ENCODE measurements at places on chromosomes 13 and 19.
A peak's percentile ranks its signal among the peaks of the same experiment; 100 is the strongest.

GRCh38 chr13:102707467-102707866, 12.6 kb upstream of the METTL21C start:
- DNase-seq: no peak

GRCh38 chr19:17948931-17949930, 16.4 kb downstream of the CCDC124 start:
- DNase-seq: no peak

DNA sequence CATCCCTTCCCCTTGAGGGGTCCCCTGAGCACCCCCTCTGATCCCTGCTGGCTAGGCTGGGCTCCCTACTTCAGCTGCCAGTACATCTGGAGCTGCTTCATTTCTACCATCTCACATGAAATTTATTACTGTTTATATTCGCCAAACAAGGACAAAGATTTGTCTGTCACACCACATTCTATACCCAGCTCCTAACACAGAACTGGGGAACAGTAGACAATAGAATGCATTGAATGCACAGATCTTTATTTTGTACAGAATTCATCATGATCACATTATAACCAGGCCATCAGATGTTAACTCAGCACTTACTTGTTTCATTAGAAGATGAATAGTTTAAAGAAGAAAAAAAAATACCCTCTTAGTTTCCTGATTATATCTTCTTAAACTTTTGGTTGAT, 159.4 kb downstream of the KLF5 start:
- DNase-seq: no peak

- DNase-seq: peak; percentile 18
Measured at GRCh38 chr13:60431108-60431700, 34.2 kb downstream of the TDRD3 start.

DNA sequence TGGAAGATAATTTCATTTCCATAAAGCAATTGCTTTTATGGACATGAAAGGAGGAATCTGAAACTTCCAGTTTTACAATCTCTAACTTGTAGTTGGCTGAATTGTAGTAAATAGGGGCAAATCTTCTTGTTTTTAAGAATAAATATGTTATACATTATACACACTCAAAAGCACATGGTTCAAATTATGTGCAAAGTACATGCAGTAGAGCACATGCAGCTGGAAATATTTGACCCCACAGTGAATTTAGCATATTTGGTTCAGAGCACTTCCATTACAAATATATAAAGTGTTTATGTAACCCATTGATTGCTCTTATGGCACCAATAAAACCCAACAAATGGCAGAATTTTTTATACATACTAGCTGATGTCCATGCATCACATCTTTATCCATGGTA, 180.5 kb downstream of the IRS2 start:
- DNase-seq: no peak

DNA sequence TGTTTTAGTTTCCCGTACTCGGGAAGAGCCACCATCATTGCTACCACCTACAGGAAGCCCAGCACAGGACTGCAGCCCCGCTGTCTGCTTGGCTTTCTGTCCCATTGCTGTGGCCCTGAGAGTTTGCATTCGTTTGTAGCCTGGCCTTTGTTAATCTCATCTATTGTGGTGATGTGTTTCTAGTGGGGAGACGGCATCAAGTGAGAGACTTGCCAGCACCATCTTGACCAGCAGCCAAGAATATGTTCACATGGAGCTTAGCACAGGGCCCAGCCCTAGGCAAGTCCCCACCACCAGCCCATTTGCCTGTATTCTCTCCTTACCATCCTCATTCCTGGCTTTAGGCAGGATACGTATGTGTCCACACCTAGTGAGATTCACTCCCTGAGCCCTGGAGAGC, 17.3 kb upstream of the OVOL3 start:
- no peak for DNase-seq

GRCh38 chr13:91166714-91167511, 180.6 kb upstream of the MIR17HG start:
- DNase-seq: no peak

DNA sequence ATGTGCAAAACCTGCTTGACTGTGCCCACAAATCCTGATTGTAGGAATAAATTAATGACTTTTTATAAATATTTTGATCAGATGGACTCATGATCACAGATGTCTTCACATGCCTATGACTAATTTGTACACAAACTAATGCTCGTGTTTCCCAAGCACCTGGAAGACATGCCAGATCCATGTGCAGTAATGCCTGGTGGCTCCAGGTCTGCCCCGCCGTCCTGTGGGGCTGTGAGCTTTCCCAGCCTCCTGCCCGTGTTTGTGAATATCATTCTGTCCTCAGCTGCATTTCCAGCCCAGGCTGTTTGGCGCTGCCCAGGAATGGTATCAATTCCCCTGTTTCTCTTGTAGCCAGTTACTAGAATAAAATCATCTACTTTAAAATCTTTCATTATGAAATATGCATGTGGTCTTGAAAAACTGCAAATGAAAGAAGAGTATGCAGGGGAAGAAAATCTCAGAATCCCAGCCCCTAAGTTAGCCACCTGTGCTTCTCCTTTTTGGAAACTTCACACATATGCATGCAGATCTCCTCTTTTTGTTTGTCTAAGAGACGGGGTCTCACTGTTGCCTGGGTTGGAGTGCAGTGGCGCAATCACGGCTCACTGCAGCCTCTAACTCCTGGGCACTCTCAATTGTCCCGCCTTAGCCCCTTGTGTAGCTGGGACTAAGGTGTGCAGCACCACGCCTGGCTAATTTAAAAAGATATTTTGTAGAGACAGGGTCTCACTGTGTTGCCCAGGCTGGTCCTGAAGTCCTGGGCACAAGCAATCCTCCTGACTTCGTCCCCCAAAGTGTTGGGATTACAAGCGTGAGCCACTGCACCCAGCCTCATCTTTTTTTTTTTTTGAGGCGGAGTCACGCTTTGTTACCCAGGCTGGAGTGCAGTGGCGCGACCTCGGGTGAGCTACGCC, 6.2 kb downstream of the RPL28 start:
- no peak for DNase-seq

GRCh38 chr19:33734913-33735312, 61.8 kb upstream of the KCTD15 start:
- DNase-seq: no peak

DNA sequence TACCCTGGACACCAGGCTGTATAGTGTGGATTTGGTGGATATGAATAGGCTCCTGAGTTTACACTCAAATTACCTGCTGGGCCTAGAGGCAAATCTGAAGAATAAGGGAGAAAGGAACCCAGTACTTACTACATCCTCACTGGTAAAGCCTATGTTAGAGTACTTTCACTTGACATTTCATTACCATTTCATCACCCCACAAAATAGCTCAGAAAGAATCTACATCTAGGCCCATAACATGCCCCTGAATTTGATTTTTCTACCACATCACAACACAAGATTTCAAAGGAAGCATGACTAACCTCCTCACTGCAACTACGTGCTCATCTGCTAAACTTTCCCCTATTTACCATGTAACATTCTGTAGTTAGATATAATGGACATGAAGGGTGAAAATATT, 43.3 kb downstream of the VWA8 start:
- DNase-seq: no peak

DNA sequence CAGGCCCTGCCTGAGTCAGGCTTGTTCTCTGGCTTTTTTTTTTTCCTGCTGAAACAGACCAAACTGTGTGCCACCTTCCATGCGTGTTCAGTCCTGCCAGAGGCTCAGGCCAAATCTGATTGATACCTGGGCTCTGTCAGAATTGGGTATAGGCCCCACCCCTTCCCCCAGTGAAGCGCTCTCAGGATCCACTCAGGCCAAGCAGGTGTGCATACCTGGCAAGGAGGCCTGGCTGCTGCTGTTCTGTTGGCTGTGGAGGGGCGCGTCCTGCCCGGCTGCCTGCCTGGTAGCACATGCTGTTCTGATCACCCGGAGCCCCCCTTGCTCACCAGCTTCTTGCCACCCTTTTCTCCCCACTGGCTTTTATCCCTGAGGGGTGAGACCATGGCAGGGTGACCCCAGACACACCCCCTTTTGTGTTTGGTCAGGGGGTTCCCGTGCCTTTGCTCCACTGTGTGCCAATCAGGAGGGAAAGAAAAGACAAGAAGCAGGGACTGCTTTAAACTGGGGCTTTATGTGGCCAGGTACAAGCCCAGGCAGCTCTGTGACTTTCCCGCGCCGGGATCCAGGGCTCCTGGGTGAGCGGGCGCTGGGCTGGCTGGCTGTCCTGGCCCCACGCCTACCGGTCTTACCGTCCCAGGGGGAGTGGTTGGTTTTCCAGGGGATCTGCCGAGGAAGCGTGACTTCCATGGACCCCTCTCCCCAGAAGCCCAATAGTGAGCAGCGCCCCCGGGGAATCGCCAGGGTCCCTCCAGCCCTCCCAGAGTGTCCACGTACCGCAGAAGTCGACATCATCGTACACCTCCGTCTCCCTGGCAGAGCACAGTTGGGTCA, 12.7 kb downstream of the PRAM1 start:
- no peak for DNase-seq

DNA sequence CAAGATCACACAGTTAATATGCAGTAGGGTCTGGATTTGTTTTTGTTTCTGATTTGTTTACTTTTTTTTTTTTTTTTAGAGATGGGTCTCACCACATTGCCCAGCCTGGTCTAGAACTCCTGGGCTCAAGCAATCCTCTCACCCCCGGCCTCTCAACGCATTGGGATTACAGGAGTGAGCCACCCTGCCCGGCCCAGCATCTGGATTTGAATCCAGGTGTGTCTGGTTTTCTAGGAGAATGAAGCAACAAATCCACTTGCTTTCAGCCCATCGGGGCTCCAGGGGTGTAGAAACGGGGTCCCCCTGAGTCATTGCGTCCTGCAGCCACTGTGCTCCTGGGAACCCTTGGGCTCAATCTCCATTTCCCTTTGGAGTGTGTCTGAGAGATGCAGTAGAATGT, 6.6 kb downstream of the CACNG8 start:
- no peak for DNase-seq

DNA sequence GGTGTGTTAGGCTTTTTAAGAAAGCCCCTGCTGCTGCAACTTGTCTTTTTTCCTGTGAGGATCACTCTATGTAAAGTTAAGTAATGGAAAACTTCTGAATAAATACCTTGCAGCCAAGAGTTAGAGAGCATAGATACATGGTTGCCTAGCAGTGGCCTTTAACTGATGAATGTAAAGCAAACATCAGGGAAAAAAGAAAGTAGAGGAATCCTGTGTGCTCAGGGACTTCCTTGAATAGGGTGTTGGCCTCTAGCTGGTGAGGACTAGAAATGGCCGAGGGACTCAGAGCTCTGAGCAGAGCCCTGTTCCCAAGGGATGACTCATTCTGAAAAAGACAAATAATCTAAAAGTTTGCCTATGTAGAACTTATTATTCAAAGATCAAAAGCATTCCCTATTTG, 135.7 kb downstream of the MIPEP start:
- DNase-seq: no peak

DNA sequence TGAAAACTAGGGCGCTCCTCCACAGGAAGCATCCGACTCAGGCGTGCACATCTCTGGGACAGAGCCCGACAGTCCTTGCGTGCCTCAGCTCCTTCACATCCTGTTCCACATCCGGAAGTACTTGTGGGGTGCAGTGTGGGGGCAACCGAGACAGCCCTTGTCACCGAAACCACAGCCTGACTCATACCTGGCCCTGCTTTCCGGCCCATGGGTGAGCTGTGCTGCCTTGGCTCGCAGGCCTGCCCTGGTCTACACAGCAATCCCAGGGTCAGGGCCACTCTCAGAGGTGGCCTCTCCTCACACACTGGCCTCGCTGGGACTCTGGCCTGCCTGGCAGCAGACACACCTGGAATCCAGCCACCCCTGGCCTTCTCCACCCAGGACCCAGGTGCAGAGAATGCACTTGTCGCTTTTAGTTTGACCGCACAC, 100.4 kb downstream of the STK24 start:
- no peak for DNase-seq

GRCh38 chr19:47152205-47152604, 21.6 kb downstream of the SAE1 start:
- DNase-seq: no peak

DNA sequence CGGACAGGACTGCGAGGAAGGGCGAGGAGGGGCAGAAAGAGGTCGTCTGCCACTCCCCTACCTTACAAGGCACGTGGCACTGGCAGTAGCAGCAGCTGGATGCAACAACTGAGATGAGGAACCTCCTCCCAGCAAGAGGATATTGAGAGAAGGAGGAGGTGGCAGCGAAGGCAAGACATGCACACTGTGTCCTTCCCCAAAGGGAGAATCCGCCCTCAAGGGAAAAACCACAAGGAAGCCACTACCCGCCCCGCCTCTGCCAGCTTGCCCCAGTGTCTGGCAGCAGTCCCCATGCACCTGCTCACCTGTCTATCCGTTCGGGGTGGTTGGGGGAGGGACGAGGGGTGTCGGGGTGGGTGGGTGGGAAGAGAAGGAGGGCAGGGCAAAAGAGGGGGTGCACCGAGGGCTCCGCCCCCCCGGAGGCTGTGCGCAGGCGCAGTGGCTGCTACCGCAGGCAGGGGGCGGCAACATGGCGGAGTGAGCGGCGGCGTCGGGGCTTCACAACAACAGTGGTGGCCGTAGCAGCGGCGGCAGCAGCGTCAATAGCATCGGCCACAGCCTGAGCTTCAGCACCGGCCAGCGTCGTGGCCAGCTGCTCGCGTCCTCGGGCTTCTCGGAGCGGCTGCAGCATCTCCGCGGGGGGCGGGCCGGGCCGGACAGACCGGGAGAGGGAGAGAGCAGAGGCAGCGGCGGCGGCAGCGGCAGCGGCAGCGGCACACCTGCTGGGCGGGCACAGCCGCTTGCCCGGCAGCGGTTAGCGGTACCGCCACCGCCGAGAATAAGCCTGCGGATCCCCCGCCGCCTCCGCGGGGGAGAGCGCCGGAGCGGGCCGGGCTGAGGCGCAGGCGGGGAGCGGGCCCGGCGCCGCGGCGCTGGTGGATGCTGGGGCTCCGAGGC, at the start of gene NBEA:
TSS of gene NBEA (plus strand) at position 436 of the 897 bp plus-strand sequence. CDS start 551 bp downstream, outside the sequence.
- no peak for DNase-seq

DNA sequence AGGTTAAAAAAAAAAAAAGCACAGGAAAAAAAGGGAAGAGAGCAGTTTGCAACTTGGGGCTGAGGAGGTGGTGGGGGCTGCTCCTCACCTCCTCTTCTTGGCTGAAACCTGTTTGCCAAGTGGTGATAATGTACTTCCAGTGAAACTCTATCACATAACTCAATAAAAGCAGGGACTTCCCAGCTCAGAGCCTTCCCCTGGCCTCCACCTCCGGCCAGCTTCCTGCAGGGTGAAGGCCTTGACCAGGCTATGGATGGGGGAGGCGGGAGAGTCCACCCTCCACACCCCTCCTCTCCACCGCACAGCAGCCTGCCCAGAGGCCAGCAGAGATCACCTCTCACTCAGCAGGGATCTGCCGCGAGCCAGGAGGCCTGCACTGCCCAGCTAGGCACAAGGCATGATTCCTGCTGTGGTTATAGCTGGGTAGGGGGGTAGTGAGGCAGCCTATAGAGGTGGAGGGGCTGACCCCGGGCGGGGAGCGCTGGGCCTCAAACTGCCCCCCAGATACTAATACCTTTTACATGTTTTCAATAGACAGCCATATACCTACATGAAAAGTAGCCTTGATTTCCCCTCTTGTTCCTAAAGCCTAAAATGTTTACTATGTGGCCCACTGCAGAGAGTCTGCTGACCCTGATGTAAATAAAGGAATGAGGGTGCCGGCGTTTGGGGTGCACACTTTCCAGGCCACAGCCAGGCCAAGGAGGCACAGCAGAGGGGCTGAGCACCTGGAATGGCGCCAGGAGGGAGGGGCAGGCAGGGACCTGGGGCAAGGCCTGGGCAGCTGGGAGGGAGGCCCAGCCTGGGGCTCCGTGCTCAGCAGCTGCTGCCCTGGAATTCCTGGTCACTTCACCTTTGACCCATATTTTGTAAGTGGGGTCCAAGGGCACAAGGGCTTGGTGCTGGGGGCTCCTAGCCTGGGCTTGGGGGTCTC, 10.3 kb downstream of the ZNF787 start:
- DNase-seq: no peak

GRCh38 chr19:23882493-23882892, 32.2 kb upstream of the ZNF726 start:
- DNase-seq: no peak
